CD4-positive, alpha-beta memory T cell (primary cell): ENCODE measurements at places on chromosomes 2 and 18. TPM values are rescaled to one million over a fixed set of nuclear protein-coding genes. Genes with fewer than 3 reads are reported as not detected.

DNA sequence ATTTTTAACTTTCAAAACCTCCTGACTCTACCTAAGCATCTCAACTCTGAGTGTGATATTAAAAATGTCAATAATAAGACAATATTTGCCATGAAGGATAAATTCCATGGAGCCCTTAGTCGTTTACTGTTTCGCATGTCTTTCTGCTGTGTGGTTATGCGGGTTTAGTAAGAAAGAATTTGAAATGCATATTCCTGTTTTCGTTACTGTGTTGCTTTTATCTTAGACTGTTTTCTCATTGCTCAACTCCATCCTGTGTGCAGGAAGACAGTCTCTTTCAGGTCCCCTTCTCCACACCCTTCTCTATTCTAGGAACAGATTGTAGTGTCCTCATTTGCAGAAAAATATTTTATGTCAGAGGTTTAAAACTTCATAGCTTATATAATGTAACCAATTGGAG, 82.5 kb upstream of the MAP3K20 start:
- no peak overlapping the region for H3K27ac ChIP-seq
- H3K4me1 ChIP-seq = no peaks in the 10 kb centered on the region
- no peaks in the 10 kb centered on the region for H3K27me3 ChIP-seq
- no peaks in the 10 kb centered on the region for H3K36me3 ChIP-seq

DNA sequence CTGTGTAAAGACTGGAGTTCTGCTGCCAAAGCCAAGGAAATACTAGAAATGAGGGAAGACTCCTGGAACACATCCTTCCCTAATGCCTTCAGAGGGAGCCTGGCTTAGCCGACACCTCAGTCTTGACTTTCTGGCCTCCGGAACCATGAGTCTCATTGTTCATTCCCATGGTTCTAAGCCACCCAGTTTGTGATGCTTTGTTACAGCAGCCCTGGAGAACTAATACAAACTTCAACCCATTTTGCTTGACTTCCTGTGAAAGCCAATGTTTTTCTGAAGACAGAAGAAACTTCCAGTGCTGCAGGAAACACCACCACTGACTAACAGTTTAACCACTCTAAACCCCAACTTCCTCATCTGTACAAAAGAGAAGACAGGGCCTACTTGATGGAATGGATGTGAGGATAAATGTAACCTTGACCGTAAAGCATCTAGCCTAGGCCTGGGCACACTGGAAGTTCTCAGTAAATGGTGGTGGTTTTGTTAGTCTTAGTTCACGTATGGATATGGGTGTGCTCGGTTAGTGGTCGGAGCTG, 85.9 kb upstream of the RFX8 start:
- no peaks in the 10 kb centered on the region for H3K27me3 ChIP-seq
- H3K4me1 ChIP-seq = peaks cover 30% of the 10 kb centered on the region
- no peak for DNase-seq
- H3K36me3 ChIP-seq = no peaks in the 10 kb centered on the region

- H3K27ac ChIP-seq = no peak overlapping the region
- H3K36me3 ChIP-seq = no peaks in the 10 kb centered on the region
- no peaks in the 10 kb centered on the region for H3K27me3 ChIP-seq
- no peak overlapping the region for H3K4me3 ChIP-seq
Observed at GRCh38 chr2:36404318-36404717, 48.7 kb downstream of the CRIM1 start.

DNA sequence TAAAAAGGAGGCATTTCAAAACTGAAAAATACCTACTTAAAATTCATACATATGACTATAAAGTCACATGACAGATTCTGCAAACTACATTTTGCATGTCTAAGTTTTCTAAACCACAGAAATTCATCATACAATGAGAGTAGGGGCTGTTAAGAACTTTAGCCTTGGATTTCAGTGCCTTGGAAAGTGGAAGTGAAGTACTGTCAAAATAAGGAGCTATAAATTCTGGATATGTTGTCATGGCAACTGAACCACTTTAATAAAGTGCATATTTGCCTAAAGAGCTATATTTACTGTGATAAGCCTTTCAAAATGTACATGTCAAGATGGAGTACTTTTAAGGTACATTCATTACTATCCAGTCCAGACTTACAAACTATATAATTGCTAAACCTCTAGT, 227.1 kb downstream of the RAB3GAP1 start:
- no peaks in the 10 kb centered on the region for H3K36me3 ChIP-seq
- H3K4me1 ChIP-seq = no peaks in the 10 kb centered on the region
- H3K27ac ChIP-seq = no peak overlapping the region
- DNase-seq = no peak

- peaks cover 72% of the 10 kb centered on the region for H3K36me3 ChIP-seq
- H3K4me1 ChIP-seq = peaks cover 13% of the 10 kb centered on the region
- H3K27ac ChIP-seq = no peak overlapping the region
- no peak for DNase-seq
- no peaks in the 10 kb centered on the region for H3K27me3 ChIP-seq
Observed at GRCh38 chr2:197416268-197416667, 18.6 kb downstream of the SF3B1 start.

GRCh38 chr2:67323209-67323991, 73.7 kb upstream of the ETAA1 start:
- DNase-seq = no peak
- H3K27ac ChIP-seq = no peak overlapping the region
- no peaks in the 10 kb centered on the region for H3K4me1 ChIP-seq
- no peak overlapping the region for H3K4me3 ChIP-seq
- no peaks in the 10 kb centered on the region for H3K36me3 ChIP-seq

GRCh38 chr18:62634458-62634857, 80.9 kb upstream of the PHLPP1 start:
- H3K4me3 ChIP-seq = no peak overlapping the region

- DNase-seq = no peak
- H3K4me1 ChIP-seq = no peaks in the 10 kb centered on the region
- no peak overlapping the region for H3K4me3 ChIP-seq
- peaks cover 10% of the 10 kb centered on the region for H3K27me3 ChIP-seq
- no peak overlapping the region for H3K27ac ChIP-seq
Observed at GRCh38 chr2:219433666-219434467, 776 bp upstream of the SPEG start.

Gene UGT1A1
- polyA plus RNA-seq = not detected

Gene IFIH1
- 13.1 TPM for polyA plus RNA-seq

Gene CABYR
- 0.36 TPM for polyA plus RNA-seq
